ENCODE measurements at places on chromosomes 13 and 19. TPM values are rescaled to one million over a fixed set of nuclear protein-coding genes. Genes with fewer than 3 reads are reported as not detected.

- H3K27me3 ChIP-seq = no peaks in the 10 kb centered on the region
- H3K4me1 ChIP-seq = peaks cover 2% of the 10 kb centered on the region
- H3K27ac ChIP-seq = no peak overlapping the region
- H3K4me3 ChIP-seq = no peak overlapping the region
- DNase-seq = no peak
Measured at GRCh38 chr13:32035716-32036115, 4.1 kb downstream of the FRY start.

DNA sequence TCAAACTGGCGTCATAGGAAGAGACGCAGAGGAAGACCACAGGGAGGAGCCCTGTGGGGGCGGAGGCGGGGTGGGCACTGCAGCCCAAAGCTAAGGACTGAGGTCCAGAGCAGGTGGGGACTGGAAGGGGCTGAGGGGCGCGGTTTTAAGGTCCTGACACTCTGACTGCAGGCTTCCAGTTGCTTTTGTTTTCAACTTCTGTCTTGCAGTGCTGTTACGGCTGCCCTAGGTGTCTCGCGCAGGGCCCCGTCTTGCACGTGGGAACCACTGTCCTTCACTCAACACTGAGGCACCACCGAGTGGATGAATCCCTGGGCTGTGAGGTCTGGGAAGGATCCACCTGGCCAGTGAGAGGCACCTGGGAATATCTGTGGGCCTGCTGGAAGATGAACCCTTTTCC lies 76.0 kb downstream of the TEX29 start:
- no peaks in the 10 kb centered on the region for H3K27me3 ChIP-seq
- DNase-seq = no peak
- no peaks in the 10 kb centered on the region for H3K4me1 ChIP-seq
- no peak overlapping the region for H3K27ac ChIP-seq

DNA sequence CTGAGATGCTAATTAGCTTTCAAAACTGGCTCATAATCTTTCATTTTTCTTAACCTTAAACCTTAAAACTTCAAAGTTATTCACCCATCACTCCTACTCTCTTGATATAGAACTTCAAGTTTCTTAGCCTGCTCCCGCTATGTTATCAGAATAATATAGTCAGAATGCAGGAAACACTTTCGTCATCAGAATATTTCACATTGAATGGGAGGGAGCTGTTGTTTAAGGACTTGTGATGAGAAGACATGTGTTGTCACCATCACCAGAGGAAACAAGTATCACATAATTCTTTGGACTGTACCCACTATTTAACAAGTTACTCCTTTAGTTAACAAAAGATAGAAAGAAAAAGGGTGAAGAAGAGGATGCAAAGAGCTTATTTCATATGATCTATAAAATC lies 65.0 kb upstream of the FNDC3A start:
- no peak overlapping the region for H3K27ac ChIP-seq
- DNase-seq = no peak
- H3K4me1 ChIP-seq = no peaks in the 10 kb centered on the region
- no peaks in the 10 kb centered on the region for H3K36me3 ChIP-seq
- no peaks in the 10 kb centered on the region for H3K27me3 ChIP-seq

The ATP4A gene
- total RNA-seq = 0.42 TPM

GRCh38 chr13:21884965-21885567 lies 214.2 kb downstream of the FGF9 start:
- no peaks in the 10 kb centered on the region for H3K27me3 ChIP-seq
- no peak overlapping the region for H3K4me3 ChIP-seq
- no peak overlapping the region for H3K27ac ChIP-seq
- no peaks in the 10 kb centered on the region for H3K36me3 ChIP-seq
- H3K4me1 ChIP-seq = no peaks in the 10 kb centered on the region

The CYP2A6 gene
- 0.09 TPM for total RNA-seq

The PTH2 gene
- total RNA-seq = not detected

DNA sequence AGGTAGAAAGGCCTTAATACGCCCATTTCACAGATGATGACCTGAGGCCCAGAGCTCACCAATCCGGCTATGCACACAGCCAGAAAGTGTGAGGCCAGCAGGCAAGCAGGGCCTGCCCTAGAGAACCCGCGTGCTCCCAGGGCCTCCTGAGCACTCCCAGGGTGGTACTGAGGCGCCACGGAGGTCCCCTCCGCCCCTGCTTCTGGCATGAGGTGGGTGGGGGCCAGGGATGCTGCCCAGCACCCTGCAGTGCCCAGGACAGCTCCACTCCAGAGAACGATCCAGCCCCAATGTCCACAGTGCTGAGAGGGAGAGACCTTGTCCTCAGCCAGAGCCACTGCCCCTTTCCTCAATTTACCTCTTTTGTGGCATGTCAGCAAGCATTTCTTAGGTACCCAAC lies 13.9 kb downstream of the SGTA start:
- H3K27me3 ChIP-seq = no peaks in the 10 kb centered on the region
- no peak overlapping the region for H3K4me3 ChIP-seq
- H3K36me3 ChIP-seq = peaks cover 54% of the 10 kb centered on the region
- no peak for DNase-seq

DNA sequence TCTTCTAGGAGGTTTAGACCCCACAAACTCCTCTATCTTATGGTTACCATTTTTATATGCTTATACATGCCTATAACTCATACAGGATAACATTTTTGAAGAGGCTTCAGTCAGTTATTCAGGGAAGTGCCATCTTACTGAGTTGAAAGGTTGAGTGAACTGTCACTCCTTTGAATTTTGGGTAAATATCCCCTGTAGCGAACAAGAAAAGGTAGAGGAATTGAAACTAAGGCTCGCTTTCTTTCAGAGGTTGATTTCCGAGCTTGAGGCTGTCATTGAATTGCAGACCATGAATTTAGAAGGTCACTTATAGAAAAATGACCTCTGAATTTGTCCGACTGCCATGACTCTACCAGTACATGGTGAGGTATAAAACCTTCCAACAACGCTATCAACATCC lies 35.1 kb downstream of the MICU2 start:
- no peaks in the 10 kb centered on the region for H3K27me3 ChIP-seq
- DNase-seq = no peak
- H3K4me3 ChIP-seq = no peak overlapping the region
- H3K36me3 ChIP-seq = peaks cover 14% of the 10 kb centered on the region

The MEIOSIN gene
- not detected for total RNA-seq

The ELSPBP1 gene
- total RNA-seq = 0.24 TPM

- H3K4me3 ChIP-seq = peak overlapping the region; percentile 65
- H3K36me3 ChIP-seq = no peaks in the 10 kb centered on the region
- H3K27me3 ChIP-seq = peaks cover 12% of the 10 kb centered on the region
- H3K4me1 ChIP-seq = peaks cover 24% of the 10 kb centered on the region
Measured at GRCh38 chr19:48644839-48645619, 958 bp downstream of the CA11 start.

The ZNF841 gene
- total RNA-seq = 6.4 TPM

DNA sequence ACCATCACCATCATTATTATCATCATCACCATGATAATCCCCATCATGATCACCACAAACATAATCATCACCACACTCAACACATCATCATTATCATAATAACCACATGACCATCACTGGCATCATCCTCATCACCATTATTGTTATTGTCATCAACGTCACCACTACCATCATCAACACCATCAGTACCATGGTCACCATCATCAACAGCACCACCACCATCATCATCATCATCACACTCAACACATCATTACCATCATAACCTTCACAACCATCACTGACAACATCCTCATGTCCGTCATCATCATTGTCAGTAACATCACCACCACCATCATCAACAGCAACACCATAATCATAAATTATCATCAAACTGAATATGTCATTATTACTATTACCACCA lies 73.2 kb downstream of the MBD3L1 start:
- no peaks in the 10 kb centered on the region for H3K4me1 ChIP-seq
- no peak overlapping the region for H3K27ac ChIP-seq
- no peaks in the 10 kb centered on the region for H3K27me3 ChIP-seq
- DNase-seq = no peak

DNA sequence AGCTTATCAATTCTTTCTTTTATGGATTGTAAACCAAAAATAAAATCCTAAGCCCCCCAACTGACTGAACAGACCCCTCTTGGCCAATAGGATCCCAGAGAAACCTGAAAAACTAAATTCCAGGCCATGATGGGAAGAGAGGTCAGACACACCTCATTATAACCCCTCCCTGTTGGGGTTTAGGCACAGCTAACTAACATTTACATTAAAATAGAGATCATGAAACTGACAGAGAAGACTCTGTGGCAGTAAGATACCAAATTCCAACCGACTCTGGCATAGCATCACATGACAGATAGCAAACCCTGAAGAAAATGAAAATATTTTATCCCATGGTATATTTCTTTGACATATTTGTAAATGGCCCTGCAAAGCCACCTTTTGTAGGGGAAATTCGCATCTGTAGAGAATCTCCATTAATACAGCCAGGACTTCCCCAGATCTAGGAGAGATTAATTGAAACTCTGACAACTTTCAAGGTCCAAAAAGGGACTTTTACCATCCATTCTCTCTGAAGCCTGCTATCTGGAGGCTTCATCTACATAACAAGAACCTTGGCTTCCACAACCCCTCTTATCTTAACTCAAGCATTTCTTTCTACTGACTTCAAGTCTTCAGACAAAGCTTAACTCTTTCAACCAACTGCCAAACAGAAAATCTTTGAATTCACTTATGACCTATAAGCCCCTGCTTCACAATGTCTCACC lies 27.1 kb upstream of the GAS6 start:
- no peaks in the 10 kb centered on the region for H3K36me3 ChIP-seq
- H3K4me1 ChIP-seq = no peaks in the 10 kb centered on the region
- H3K4me3 ChIP-seq = no peak overlapping the region
- H3K27me3 ChIP-seq = no peaks in the 10 kb centered on the region

DNA sequence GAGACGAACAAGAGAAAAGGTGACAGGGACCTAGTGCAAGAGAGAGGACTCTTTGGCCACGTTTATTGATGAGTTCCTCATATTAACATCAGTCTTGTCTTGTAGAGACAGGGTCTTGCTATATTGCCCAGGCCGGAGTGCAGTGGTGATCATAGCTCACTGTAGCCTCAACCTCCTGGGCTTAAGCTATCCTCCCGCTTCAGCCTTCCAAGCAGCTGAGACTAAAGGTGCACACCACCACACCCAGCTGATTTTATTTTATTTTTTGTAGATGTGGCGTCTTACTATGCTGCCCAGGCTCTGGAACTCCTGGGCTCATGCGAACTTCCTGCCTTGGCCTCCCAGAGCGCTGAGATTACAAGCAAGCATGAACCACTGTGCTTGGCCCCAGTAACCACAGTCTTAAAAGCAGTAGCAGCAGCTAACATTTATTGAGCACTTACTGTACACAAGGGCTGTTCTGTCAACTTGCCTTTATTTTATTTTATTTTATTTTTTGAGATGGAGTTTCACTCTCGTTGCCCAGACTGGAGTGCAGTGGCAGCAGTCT lies 1.1 kb upstream of the SH2D3A start:
- H3K27ac ChIP-seq = peak overlapping the region; percentile 85
- DNase-seq = no peak
- peaks cover 43% of the 10 kb centered on the region for H3K4me1 ChIP-seq
- H3K27me3 ChIP-seq = no peaks in the 10 kb centered on the region

The METTL21C gene
- total RNA-seq = not detected

- peaks cover 12% of the 10 kb centered on the region for H3K4me1 ChIP-seq
- no peak for DNase-seq
- no peak overlapping the region for H3K4me3 ChIP-seq
Measured at GRCh38 chr19:15337202-15337601, 4.9 kb upstream of the BRD4 start.

GRCh38 chr13:28574617-28575142 lies 79.8 kb upstream of the FLT1 start:
- no peaks in the 10 kb centered on the region for H3K36me3 ChIP-seq
- no peak overlapping the region for H3K27ac ChIP-seq
- no peak for DNase-seq
- H3K27me3 ChIP-seq = no peaks in the 10 kb centered on the region

- no peaks in the 10 kb centered on the region for H3K4me1 ChIP-seq
- peaks cover 20% of the 10 kb centered on the region for H3K27me3 ChIP-seq
- no peak overlapping the region for H3K4me3 ChIP-seq
- H3K27ac ChIP-seq = no peak overlapping the region
Measured at GRCh38 chr19:41784312-41784711, 12.1 kb upstream of the CEACAM3 start.

The TNFSF11 gene
- 2.8 TPM for total RNA-seq

DNA sequence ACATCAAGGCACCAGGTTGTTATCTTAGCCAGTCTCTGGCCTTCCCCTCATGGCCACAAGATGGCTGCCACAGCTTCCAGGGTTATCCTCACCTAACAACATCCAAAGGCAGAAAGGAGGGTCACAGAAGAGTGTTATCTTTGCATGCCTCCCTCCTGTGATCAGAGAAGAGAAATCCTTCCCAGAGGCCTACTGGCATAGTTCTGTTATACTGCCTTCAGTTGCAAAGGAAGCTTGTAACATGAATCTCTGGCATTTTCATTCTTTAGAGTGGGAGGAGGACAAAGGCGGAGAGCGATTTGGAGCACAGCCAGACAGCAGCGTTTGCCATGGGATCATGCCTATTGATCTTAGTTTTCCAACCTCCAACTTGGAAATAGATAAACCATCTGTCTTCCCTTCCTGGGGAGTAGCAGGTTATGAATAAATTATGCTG lies 135.7 kb downstream of the DNAJC15 start:
- DNase-seq = no peak
- no peaks in the 10 kb centered on the region for H3K27me3 ChIP-seq
- H3K4me3 ChIP-seq = no peak overlapping the region
- H3K36me3 ChIP-seq = no peaks in the 10 kb centered on the region
- no peaks in the 10 kb centered on the region for H3K4me1 ChIP-seq

The CGB3 gene
- total RNA-seq = 0.14 TPM

GRCh38 chr19:54104998-54105715 lies 2.5 kb downstream of the NDUFA3 start:
- DNase-seq = no peak
- peaks cover 2% of the 10 kb centered on the region for H3K27me3 ChIP-seq
- H3K36me3 ChIP-seq = peaks cover 36% of the 10 kb centered on the region
- no peak overlapping the region for H3K27ac ChIP-seq
- H3K4me3 ChIP-seq = no peak overlapping the region

DNA sequence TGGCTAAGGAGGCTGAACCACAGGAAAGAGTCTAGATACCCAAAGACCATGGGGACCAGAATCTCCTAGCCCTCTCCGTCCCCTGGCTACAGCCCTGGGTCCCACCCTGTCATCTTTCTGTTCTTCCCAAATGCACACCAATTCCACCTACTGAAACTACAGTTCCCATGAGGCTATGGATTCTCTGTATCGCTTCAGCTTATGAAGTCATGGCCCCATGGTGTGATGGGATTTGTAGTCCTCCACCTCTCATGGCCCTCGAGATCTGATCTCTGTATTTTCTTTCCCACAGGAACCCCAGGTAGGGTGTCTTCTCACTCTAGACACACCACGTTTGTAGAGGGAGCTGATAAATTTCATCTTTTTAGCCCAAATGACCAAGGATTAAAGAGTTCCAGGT lies 11.8 kb downstream of the PTPRH start:
- peaks cover 5% of the 10 kb centered on the region for H3K27me3 ChIP-seq
- H3K27ac ChIP-seq = no peak overlapping the region
- no peak overlapping the region for H3K4me3 ChIP-seq
- no peak for DNase-seq
- no peaks in the 10 kb centered on the region for H3K36me3 ChIP-seq

DNA sequence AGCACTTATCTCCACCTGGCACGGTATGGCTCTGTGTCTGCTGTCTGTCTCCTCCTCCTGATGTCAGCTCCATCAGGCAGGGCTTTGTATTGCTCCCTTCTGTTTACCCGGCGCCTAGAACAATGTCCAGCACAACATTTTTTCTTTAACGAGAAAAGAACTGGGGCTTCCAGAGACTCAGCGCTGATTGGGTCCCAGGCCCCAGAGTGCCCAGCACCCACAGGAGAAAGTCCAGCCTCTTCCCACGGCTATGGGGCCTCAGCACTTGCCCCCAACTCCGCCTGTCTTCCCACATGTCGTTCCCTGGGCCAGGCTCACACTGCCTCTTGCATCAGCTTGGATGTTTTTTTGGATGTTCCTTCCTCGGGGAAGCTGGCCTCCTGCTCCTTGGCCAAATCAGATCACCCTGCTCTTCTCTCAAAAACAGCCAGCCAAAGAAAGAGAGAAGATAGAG lies 6.9 kb downstream of the MYPOP start:
- peaks cover 30% of the 10 kb centered on the region for H3K36me3 ChIP-seq
- H3K4me1 ChIP-seq = no peaks in the 10 kb centered on the region
